ENCODE measurements at places on chromosomes 2 and 18.

DNA sequence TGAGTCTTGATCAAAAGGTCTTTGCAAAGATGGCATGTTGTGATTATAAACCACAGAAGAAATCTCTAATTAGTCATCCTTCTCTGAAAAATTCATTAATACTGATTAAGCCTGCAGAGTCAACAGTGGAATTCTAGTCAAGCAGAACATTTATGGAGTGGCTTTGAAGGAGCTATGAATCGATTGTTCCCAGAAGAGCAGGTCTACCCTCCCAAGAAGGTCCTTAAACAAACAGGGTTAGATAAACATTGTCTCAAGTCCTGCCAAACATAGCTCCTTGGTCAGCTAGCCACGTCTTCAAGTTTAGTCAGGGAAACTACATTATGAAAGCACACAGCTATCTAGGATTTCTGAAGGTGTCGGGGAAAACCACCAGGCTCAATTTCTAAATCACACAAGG is 88.9 kb downstream of the ITGA4 start:
- no peak for DNase-seq

- DNase-seq, result no peak
These were observed 16.7 kb downstream of the L3MBTL4 start for GRCh38 chr18:6397931-6398566.

- no peak for DNase-seq
These were observed 125.9 kb upstream of the NABP1 start for GRCh38 chr2:191552066-191552465.

GRCh38 chr2:219434718-219435525 is at the start of gene SPEG:
SPEG (plus strand) TSS chr2:219434843; CDS start chr2:219434978, 135 bp downstream.
- no peak for DNase-seq

DNA sequence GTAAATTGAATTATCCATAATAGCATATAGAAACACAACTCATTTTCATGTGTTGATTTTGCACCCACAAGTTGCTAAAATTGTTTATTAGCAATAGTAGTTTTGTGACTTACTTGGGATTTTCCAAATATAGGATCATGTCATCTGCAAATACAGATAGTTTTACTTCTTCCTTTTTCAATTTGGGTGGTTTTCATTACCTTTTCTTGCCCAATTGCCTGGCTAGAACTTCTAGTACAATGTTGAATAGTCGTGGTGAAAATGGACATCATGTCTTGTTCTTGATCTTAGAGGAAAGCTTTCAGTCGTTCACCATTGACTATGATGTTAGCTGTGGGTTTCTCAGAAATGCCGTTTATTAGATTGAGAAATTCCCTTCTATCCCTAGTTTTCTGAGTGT is 60.2 kb upstream of the TCF7L1 start:
- DNase-seq, result no peak

GRCh38 chr18:10405816-10406663 is 48.4 kb upstream of the APCDD1 start:
- no peak for DNase-seq

DNA sequence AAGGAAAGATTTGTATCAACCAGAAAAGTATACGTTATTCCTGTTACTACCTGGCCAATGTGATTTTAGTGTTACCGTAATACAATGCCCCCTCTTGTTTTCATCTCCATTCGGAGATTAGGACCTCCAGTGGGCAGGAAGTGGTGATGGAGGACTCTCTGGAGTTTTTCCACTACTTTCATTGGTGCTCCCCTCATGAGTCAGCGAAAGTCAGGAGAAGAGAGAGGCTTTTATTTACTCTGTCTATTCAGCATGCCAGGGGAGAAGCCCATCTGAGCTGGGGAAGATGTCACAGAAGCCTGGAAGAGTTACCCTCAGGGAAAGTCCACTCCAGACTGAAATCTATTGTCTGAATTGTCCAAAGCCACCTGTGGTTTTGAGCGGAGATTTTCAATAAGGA is 88.2 kb upstream of the THUMPD2 start:
- DNase-seq, result no peak

DNA sequence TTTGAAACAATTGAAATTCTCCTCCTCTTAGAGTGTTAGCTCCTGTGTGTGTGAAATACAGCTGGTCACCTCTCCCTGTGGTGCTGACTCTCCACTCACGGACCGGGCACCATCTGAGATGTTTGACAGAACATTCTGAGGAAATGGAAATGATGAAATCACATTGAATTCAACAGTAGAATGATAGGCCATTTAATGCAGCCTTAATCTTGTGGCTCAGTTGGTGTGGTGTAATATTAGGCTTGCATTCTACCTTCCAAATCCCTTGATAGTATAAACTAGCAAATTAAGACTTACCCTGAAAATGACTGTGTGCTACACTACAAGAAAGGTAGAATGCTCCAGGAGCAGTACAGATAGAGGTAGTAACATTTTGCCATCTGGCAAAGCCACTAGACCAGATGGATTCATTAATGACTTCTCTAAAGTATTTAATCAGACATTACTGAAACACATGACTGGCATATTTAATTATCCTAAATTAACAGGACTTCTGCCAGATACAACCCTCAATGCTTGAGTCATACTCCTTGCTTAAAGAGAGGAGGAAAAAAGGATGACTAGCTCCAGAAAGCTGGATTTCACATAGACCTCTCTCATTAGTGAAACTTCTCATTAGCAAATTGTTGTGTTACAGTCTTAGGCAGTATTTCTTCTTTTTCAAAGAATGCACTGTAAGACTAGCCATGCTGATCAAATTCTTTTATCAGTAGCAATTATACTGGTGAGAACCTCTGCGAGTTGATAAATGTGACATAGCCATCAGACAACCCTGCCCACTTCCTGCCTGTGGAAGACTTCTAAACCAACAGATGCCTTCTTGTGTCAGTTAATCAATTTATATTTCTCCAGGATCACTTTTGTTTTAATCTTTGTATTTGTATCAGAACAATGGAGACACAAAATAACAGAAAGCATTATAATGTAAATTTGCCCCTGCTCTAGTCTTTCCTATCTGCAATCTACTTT is 80.6 kb downstream of the EML6 start:
- no peak for DNase-seq

- DNase-seq, result no peak
These were observed 21.2 kb downstream of the TRIB2 start for GRCh38 chr2:12737738-12738485.

- no peak for DNase-seq
These were observed 44.5 kb upstream of the SERTAD2 start for GRCh38 chr2:64698177-64698643.

DNA sequence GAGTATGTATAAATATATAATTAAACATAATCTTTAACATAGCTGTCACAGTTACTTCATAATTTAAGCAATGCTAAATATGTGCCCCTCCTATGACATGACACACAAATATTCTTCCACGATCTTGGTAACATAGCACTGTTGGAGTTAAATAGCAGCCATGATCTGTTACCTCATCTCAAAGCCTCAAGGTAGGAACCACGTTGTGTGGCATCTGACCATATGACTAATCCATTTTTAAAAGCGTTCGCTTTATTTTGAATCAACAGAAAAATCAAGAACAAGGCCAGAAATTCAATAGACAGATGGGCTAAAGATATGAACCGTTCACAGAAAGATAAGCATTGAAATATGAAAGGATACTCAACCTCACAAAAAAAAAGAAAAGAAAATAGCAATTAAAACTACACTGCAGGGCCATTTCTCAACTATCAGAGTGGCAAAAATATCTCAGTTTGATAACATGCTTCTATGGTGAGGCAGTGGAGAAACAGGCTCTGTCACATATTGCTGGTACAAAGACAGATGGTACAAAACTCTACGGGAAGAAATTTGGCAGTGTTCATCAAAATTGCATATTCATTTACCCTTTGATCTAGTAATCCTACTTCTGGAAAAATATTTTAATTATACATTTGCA is 105.9 kb downstream of the TMX3 start:
- DNase-seq, result no peak

- no peak for DNase-seq
These were observed 292.4 kb downstream of the SRBD1 start for GRCh38 chr2:45318686-45319085.

- no peak for DNase-seq
These were observed 274.7 kb downstream of the TWIST2 start for GRCh38 chr2:239122421-239123110.

DNA sequence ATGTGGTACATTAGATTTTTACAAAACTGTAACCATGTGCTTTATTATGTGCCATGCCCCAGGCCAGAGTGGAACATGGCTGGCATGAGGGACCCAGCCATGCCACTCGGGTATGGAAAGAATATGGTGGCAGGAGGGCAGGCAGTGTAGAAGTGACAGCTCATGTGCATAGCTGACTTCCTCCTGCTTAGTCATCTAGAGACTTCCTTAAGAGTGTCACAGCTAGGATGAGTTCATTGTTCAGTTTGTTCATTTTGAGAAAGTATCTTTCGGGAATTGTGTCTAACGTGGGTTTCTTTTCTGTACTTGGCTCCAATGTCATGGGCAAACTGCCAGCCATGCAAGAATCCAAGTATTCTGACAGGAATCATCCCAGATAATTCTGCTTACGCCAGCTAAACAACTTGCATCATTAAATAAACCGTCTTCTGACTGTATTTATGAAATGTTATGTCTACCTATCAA is 94.3 kb upstream of the ITGB6 start:
- no peak for DNase-seq
